ENCODE measurements at places on chromosomes 16 and 17.

DNA sequence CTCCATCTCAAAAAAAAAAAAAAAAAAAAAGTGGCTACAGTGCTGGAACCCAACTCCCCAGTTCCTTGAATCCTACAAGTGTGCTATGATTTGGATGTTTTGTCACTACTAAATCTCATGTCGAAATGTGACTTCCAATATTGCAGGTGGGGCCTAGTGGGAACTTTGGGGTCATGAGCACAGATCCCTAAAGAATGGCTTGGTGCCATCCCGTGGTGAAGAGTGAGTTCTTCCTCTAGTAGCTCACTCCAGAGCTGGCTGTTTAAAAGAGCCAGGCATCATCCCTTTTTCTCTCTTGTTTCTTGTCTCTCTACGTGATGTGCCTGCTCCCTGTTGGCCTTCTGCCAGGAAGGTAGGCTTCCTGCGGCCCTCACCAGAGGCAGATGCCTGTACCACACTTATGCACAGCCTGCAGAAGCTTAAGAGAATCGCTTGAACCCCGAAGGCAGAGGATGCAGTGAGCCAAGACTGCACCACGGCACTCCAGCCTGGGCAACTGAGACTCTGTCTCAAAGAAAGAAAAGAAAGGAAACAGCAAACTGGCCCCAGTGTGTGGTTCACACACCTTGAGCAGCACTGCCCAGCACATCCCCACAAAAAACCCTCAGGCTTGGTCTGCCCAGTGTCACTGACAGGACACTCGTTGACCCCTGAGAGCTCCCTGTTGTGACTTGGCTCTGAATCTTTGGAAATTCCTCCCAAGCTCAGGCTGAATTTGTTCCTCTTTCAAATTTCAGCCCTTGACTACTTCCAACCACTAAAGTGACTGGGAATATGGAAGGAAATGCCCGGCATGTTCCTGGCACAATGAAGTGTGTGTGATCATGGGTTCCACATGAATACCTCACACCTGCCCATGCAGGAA is 3.1 kb downstream of the MT1E start:
- no peak for DNase-seq

GRCh38 chr16:26672206-26672605 is 394.5 kb upstream of the C16orf82 start:
- no peak for DNase-seq

- no peak for DNase-seq
Observed at GRCh38 chr17:62754631-62755030, 53.5 kb downstream of the MARCHF10 start.

- DNase-seq, result no peak
Observed at GRCh38 chr16:12600536-12601256, 203.0 kb downstream of the CPPED1 start.

DNA sequence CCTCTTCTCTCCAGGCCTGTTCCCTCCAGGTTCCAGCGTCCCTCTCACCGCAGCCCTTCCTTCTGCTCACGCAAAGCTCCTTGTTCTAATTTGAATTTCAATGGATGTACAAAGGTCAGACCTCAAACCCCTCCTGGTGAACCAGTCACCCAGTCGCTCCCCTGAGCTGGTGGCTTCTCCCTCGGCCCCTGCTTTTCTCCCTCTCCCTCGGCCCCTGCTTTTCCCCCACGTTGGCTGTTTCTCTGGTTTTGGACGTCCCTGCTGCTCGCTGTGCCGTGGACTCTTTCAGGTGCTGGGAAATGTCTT is 8.6 kb upstream of the MSLN start:
- DNase-seq, result no peak

DNA sequence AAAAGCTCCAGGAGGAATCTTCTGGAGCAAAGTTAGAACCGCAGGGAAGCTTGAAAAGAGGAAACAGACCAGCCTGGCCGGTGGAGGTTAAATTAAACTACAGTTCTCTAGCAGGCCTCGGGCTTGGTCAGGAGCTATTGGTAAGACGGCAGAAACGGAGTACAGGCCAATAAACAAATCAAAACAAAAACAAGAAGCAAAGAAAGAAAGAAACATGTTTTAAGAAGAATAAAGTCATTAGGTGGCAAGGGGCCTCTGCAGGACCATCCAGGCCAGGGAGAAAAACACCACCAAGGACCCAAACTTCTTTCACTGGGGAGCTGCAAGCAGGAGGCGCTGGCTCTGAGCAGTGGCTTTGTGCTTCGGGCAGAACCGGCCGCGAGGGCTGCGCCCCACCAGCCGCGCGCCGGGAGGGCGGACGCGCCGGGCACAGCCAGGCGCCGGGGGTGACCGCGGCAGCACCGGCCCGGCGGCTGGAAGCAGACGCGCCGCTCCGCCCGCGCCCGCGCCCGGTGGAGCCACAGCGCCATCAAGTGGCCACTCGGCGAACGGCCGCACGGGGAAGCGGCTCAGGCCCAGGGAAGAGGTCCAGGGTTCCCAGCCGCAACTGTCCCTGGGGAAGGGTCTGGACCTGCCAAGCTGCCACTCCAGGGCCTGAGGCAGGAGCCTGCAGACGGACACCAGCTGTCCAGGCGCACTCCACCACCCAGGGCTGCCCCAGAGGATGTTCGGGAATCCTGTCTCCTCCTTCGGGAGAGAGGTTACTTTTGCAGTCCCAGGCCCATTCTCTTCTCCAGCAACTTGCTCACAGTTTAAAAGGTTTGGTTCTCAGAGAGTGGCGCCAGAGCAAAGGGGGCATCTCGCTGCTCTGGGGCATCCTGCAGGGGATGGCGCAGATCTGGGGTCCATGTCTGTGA is 419.4 kb downstream of the SOX9 start:
- DNase-seq, result peak; percentile 48

- no peak for DNase-seq
Observed at GRCh38 chr17:27646232-27646631, 15.2 kb downstream of the LGALS9 start.

GRCh38 chr16:12627394-12627793 is 176.3 kb downstream of the CPPED1 start:
- no peak for DNase-seq

DNA sequence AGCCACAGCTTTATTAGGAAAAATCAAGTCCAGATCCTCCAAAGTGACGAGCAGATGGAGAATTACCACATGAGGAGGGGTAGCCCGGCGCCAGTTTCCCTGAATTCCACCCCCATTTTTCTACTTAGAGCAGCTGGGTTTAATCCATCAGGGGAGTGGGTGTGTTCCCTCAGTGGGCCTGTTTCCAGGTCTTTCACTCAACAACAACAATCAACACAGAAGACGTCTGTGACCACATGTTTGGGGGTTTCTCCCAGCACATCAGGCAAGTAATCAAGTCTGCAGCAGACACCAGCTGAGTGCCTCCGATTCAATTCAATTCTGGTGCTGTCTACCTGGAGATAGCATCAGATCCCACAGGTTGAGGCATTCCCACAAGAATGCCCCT is 6.8 kb downstream of the SLC6A2 start:
- no peak for DNase-seq

- no peak for DNase-seq
Observed at GRCh38 chr16:68272507-68273209, 8.3 kb downstream of the SLC7A6 start.

All from cortex of kidney (tissue), 1 donor.